ENCODE measurements at places on chromosomes 16 and 17. TPM values are rescaled to one million over a fixed set of nuclear protein-coding genes. Genes with fewer than 3 reads are reported as not detected.

Gene TBC1D16
- 55.6 TPM for total RNA-seq

Gene C1QL1
- total RNA-seq, result not detected

DNA sequence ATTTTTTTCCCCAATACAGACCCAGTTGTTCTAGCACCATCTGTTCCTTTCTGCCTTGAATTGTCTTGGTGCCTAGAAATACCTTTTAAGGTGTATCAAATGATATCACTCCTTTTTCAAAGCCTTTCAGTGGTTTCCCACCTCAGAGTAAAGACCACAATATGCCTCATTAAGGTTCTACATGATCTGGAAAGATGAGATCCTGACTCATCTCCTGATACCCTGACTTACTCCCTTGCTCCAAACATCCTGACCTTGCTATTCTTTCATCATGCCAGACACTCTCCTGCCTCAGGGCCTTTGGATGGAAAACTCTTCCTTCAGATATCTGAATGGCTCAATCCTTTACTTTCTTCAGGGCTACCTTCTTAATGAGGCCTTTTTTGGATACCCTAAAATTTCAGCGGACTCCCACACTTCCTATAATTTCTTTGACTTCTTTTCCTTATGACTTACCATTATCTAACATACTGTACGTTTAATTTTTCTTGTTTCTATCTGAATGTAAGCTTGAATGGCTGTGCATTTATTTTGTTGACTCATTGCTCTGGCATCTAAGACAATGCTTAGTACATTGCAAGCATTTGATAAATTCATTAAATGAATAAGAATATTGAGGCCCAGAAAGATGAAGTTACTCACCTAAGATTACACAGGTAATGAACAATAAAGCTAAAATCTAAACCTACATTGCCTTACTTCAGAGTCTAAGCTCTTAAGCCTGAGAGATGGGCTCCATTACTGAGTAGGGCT is 19.2 kb downstream of the FLOT2 start:
- no peak for DNase-seq

- no peak for DNase-seq
Observed at GRCh38 chr16:48244863-48245195, 729 bp downstream of the LONP2 start.

- no peak for DNase-seq
Observed at GRCh38 chr16:6104428-6104827, 1006.8 kb upstream of the EEF2KMT start.
